ENCODE measurements at places on chromosomes 3 and 15.

- no peaks in the 10 kb centered on the region for H3K4me1 ChIP-seq
- H3K27me3 ChIP-seq = no peaks in the 10 kb centered on the region
- no peak overlapping the region for H3K4me3 ChIP-seq
These were observed 34.8 kb upstream of the DCP1A start for GRCh38 chr3:53382106-53382505.

GRCh38 chr3:127831723-127832172 is 9.4 kb upstream of the MGLL start:
- H3K4me3 ChIP-seq = no peak overlapping the region
- H3K27ac ChIP-seq = no peak overlapping the region
- H3K27me3 ChIP-seq = no peaks in the 10 kb centered on the region
- no peaks in the 10 kb centered on the region for H3K36me3 ChIP-seq

GRCh38 chr3:14418296-14419250 is 16.2 kb downstream of the SLC6A6 start:
- no peak overlapping the region for H3K4me3 ChIP-seq
- no peak overlapping the region for H3K27ac ChIP-seq
- no peak for DNase-seq
- H3K27me3 ChIP-seq = no peaks in the 10 kb centered on the region
- peaks cover 23% of the 10 kb centered on the region for H3K4me1 ChIP-seq
- peaks cover 2% of the 10 kb centered on the region for H3K36me3 ChIP-seq

GRCh38 chr3:188950832-188951489 is 220.8 kb upstream of the TPRG1 start:
- DNase-seq = no peak
- no peaks in the 10 kb centered on the region for H3K36me3 ChIP-seq
- H3K4me3 ChIP-seq = no peak overlapping the region
- H3K4me1 ChIP-seq = peaks cover 38% of the 10 kb centered on the region
- peak overlapping the region; percentile 37 for H3K27ac ChIP-seq

- H3K27me3 ChIP-seq = no peaks in the 10 kb centered on the region
- H3K27ac ChIP-seq = no peak overlapping the region
- no peaks in the 10 kb centered on the region for H3K4me1 ChIP-seq
- no peak for DNase-seq
- H3K4me3 ChIP-seq = no peak overlapping the region
These were observed 33.7 kb downstream of the MED12L start for GRCh38 chr3:151119188-151119587.

Data from keratinocyte (primary cell).